ENCODE measurements at places on chromosomes 4 and X.

- DNase-seq = no peak
These were observed 327.5 kb downstream of the BMPR1B start for GRCh38 chr4:95085124-95085833.

DNA sequence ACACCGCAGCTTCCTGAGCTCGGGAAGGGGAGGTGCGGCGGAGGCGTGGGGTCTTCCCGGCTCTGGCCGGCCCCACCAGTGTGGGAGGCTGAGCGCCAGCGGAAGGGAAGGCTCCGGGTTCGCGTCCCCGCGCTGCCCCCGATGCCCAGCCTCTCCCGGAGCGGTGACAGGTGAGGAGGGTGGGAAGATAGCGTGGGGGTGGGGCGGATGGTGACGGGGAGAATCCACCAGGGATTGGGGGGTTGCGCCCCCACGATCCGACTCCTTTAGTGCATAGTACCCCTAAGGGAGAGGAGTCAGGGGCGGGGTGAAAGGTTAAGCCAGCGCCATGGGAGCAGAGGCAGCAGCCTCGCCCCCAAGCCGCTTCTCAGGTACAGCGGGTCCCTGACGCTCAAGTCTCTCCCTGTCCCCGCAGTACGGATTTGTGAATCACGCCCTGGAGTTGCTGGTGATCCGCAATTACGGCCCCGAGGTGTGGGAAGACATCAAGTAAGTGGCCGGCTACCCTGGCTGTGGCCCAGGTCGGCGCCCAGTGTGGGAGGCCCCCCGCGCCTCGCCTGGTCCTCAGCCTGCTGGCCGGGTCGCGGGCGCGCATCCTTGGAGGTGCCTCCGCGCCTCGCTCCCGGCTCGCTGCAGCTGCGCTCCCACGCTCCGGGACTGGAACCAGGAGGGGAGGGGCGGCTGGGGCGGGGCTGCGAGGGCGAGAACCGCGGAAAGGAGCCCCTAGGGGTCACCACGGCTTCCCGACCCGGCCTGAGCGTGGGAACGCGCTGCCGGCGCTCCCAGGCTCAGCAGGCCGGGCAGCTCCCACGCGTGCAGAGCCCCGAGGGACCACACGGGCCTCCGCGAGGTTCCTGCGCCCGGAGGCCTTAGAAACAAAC, 791 bp downstream of the GUCY1B1 start:
- DNase-seq = peak; percentile 34

GRCh38 chr4:81465406-81466340, 6.0 kb downstream of the RASGEF1B start:
- DNase-seq = no peak

DNA sequence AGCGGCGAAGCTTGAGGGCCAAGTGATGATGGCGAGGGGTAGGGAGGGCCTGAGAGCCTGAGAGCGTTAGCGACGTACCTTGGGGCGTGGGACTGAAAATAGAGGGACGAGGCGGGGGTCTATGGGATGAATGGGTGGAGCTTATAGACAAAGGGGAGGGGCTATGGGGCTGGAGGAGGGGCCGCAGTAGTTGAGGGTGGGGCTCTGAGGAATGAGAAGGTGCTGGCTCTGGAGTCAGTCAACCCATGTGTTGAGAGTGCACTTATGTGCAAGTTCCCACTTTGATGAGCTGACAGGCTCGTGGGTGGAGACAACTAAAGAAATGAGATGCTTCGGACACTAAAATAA, 488 bp downstream of the TBC1D25 start:
- DNase-seq = peak; percentile 46

- peak; percentile 61 for DNase-seq
These were observed 32.9 kb downstream of the HTT-AS start for GRCh38 chr4:3041192-3042142.

DNA sequence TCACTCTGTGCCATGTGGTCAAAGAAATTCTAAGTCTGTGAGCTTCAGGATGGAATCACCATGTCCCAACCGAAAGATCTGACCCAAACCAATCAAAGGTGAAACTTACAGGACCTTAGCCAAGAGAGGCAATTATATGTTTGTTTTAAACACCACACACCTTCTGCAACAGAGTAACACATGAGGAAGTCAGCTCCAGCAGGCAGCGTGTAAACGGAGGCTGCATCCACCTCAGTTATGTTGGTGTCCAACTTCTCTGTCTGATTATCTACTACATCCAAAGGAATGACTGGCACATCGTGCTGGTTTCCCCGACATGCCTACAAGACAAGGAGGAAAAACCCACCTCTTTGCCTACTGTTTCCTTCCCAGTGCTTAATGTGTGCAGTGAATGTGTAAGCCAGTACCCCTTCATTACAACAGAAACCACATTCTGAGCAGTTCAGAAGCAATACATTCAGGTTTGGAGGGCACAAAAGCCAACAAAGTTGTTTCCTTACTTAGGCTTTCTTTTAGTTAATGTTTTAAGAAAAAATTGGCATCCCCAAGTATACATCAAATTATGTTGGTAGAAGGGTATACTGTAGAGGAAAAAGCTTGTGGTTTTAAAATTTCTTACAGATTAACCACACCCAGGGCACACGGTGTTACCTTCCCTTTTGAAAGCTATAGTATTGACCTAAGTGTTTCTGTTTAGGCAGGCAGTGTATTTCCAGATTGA, 12.4 kb downstream of the CASP6 start:
- DNase-seq = peak; percentile 16

GRCh38 chr4:90220459-90220858, 93.3 kb downstream of the CCSER1 start:
- no peak for DNase-seq

GRCh38 chr4:169305651-169306050, 34.9 kb upstream of the SH3RF1 start:
- no peak for DNase-seq

GRCh38 chrX:40074080-40074958, 23.4 kb downstream of the BCOR start:
- DNase-seq = no peak

DNA sequence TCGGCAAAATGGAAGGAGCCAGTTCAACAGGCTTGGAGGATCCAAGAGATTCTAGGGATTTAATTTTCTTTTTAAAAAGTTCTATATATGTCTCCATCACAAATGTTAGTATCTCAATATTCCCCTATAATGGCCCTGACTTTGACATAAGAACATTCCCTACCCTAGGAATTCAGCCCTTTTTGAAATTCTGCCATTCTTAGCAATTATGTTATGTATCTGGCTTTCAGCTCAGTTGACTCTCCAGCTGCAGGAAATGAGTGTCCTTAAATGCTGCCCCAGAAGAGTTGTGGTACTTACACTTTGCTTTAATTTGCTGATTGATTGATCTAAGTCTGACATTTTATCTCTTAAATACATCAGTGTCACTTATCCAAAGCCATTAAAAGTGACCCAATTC, 1454.3 kb downstream of the FSTL5 start:
- DNase-seq = no peak

DNA sequence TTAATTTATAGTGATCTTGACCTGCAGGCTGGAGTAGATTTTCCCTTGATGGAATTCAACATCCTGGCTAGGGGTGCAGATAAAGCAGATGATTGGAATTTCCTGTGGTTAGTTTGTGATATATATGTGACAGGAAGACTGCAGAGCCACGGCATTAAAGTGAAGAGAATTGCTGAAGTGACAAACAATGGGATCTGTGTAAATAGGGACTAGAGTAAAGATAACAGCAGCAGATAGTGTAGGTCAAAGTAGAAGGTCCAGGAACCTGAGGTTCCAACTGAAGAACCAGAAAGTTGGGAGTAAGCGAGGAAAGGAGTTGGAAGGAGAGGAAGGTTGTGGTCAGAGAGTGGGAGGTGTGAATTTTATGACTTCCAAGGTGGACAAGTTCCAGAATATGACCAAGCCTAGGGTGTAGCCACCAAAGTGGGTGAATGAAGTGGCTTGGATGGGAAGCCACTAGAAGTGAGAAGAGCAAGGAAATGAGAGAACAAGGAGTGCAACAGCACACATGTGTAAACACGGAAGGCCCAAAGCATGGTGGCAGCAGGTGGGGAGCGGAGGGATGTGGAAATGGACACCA, 325.0 kb downstream of the RAB28 start:
- no peak for DNase-seq

GRCh38 chrX:76538860-76539259, 111.3 kb downstream of the MAGEE1 start:
- no peak for DNase-seq

- DNase-seq = no peak
These were observed 278.7 kb downstream of the RCHY1 start for GRCh38 chr4:75235359-75235951.

DNA sequence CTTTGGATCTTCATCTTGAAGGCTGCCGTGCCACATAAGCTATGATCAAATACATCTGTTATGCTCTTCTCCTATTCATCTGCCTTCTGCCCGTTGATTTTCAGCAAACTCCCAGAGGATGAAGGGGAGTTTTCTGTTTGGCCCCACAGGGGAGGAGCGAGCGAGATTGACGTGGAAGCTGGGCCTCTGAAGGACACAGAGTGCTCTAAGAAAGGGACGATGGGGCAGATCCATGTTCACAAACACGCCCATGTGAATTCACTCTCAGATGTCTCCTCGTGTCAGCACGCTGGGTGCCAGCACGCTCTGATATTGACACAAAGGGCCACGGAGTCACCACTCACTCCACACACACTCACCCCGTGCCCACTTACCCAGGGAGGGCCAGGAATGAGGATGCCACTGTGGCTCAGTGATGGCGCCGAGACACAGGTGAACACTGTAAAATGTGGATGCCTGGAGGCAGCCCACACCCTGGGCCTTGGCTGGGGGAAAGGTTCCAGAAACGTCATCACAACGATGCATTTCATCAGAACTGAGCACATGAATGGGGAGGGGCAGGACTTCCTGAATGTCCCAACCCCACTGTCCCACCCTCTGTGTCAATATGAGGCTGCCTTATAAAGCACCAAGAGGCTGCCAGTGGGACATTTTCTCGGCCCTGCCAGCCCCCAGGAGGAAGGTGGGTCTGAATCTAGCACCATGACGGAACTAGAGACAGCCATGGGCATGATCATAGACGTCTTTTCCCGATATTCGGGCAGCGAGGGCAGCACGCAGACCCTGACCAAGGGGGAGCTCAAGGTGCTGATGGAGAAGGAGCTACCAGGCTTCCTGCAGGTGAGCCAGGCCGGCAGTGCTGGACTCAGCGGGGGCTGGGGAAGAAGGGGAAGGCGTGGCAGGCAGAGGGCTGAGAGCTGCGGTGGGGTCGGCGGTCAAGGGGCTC, at the start of gene S100P:
TSS of gene S100P (plus strand) at position 648 of the 946 bp plus-strand sequence. CDS start at position 703, 55 bp downstream.
- no peak for DNase-seq

- DNase-seq = no peak
These were observed 776.6 kb downstream of the RAB28 start for GRCh38 chr4:12707381-12708175.

DNA sequence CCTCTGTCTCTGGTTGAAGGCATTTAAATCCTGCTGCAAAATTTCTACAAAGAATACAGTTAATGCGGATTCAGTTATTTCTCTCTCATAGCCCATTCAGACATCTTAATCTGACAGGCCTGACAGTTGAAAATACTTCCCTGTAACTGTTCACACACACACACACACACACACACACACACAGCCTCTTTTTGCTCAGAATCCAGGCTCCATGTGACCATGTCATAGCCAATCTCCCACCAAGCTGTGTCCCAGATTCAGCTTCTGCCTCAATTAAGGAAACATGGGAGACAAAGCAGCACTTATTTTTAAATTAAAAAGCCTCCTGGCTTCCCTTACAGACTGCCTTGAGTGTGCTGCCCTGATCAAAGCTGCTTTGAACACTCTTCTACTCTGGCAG, 49.3 kb upstream of the EFHC2 start:
- DNase-seq = no peak

- no peak for DNase-seq
These were observed at the start of gene NRK for GRCh38 chrX:105822138-105823091. NRK (plus strand) TSS chrX:105822539; CDS start chrX:105822846, 307 bp downstream.

DNA sequence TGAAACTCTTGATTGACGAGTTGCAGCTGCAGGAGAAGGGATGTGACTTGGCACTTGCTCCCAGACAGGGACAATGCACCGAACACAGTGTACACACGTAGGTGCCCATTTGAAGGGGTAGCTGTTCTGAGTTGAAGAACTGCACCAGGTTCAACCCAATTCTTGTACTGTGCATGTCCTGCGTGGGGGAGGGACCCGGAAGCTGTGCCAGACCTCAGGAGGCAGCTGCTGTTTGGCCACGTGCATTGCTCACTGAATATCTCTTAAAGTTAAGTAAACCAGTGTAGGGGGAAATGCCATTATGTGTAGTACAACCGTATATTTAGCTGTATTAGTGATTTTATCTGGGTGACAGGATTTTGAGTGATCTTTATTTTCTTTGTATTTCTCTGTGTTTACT, 12.0 kb upstream of the RBBP7 start:
- peak; percentile 60 for DNase-seq

GRCh38 chrX:135086197-135086854, 34.0 kb downstream of the ETDB start:
- peak; percentile 83 for DNase-seq

DNA sequence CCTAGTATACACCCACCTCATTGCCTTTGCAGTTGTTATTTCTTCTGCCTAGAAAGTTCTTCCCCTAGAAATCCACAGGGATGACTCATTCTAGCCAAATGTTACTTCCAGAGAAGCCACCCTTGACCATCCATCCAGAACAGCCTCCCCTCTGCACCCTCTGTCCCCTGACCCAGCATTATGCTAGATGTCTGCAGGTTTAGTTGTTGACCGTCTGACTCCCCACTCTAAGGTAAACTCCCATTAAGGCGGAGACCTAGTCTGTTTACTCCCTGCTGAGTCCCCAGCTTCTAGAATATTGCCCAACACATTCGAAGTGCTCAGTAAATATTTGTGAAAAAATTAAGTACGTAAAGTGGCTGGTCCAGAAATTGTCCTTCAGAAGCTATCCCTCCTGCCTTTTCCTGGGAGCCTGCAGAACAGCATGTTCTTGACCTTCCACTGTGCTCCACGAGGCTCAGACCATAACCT, 11.0 kb downstream of the SRD5A3 start:
- no peak for DNase-seq

DNA sequence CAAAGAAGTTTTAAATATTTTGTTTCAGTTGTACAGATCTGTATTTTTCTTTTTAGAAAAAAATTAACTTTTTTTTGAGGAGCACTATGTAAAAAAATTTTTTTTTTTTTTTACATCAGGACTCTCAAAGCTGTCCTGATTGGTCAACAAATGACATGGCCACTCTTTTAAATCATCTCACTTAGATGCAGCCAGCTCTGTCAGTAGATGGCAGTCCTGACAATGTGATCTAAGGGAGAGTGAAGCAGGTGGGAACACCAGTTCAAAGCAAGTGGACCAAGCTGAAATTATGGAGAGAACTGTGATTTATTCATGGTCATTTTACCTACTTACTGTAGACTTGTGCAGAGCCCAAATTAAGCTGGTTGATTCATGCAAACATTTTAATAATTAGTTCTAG, 174.7 kb upstream of the GPRIN3 start:
- peak; percentile 62 for DNase-seq

GRCh38 chrX:40953369-40953768, 131.9 kb upstream of the USP9X start:
- DNase-seq = peak; percentile 11

DNA sequence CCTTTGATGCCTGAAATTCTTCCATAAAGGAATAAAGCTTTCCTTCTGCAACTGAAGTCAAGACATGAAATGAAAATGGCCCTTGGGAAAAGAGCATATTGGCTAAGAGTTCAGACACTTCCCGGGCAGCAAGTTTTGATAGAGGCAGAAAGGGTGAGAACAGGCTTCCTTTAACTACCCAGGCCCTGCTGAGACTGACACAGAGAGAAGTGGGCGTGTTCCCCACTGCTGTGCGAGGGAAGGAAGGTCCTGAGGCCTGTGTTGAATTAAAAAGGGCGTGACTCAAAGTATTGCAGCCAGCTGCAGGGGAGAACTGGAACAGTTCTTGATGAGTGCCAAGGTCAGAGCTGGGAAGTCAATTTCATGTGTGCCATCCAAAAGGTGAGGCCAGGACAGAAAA, 33.9 kb upstream of the ADGRG2 start:
- DNase-seq = no peak

GRCh38 chr4:146191766-146192458, 16.4 kb downstream of the LSM6 start:
- DNase-seq = no peak
